ENCODE measurements at places on chromosomes 5 and 9.
A peak's percentile ranks its signal among the peaks of the same experiment; 100 is the strongest.

GRCh38 chr5:113266913-113267227 lies 167.9 kb downstream of the TSSK1B start:
- no peak for DNase-seq

DNA sequence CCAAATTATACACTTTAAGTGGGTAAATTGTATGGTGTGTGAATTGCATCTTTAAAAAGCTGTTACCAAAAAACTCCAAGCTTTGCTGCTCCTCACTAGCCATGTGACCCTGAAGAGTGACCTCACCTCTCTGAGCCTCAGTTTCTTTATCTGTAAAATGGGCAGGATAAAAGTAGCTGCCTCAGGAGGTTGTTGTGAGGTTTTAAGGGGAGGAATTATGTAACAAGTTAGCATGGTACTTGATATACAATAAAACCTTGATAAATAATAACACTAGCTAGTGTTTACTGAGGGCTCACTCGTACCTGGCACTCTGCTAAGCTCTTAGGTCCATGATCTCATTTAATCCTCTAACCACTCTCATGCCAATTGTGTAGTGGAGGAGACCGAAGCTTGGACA lies 19.0 kb upstream of the PHF19 start:
- DNase-seq, result no peak

GRCh38 chr9:95171001-95171400 lies 146.5 kb downstream of the FANCC start:
- DNase-seq, result no peak

DNA sequence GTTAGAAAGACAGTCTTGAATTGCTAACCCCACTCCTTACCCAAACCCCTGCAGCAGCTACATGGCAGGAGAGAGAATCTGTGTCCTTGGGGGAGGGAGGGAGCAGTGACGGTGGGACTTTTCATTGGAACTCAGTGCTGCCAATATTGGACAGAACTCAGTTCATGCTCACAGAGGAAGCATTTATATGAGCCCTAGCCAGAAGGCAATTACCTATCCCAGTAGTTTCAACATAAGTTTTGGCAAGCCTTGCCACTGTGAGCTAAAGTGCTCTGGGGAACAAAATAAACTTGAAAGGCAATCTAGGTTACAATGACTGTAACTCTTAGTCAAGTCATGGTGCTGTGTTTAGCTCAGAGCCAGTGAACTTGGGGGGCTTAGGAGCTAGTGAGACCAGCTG lies 1013.4 kb upstream of the COX7C start:
- DNase-seq, result no peak

DNA sequence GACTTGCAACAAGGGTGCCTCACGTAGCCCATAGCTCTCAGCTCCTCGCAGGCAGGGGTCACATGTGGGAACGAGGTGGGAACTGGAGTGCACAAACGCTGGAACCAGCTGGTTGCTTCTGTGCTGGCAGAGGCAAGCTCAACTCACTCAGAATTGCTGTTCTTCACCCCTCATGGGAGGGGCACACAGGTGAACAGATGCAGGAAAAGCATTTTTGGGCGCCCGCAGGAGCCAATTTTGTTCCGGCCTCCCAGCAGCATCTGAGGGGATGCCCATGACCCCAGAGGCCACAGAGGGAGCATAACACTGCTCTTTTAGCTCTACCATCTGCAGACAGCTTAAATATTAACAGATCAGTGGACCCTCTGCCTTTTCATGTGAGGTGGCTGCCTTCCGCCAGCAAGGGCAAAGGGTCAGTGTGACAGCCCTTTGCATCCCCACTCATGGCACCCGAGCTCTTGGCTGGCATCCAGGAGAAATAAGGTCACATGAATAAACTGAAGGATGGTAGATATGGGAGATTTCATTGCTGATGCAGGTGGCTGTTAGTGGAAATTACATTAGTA lies 196.2 kb downstream of the SLCO4C1 start:
- no peak for DNase-seq

- no peak for DNase-seq
Measured at GRCh38 chr5:16411741-16412455, 53.7 kb downstream of the ZNF622 start.

- no peak for DNase-seq
Measured at GRCh38 chr5:35618781-35619180, 1.1 kb downstream of the SPEF2 start.

GRCh38 chr5:139808481-139809330 lies 13.1 kb downstream of the PSD2 start:
- DNase-seq, result peak; percentile 88

DNA sequence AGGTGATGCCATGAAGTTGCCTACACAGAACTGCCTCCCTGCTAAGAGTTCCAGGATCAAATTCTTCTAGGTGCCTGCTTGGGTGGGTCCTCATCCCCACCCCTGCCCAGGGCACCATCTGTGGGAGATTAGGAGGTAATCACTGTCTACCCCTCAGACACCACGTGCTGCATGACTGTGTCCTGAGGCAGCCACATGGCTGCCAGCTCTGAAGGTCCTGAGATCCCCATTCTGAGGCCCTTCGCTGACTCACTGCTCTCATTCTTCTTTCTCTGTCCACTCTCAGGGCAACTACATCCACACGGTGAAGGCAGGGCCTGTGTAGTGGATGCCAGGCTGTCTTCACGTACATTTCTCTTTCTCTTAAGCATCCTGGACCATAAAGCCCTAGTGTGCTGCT lies 222.9 kb upstream of the ANKRD55 start:
- DNase-seq, result no peak

DNA sequence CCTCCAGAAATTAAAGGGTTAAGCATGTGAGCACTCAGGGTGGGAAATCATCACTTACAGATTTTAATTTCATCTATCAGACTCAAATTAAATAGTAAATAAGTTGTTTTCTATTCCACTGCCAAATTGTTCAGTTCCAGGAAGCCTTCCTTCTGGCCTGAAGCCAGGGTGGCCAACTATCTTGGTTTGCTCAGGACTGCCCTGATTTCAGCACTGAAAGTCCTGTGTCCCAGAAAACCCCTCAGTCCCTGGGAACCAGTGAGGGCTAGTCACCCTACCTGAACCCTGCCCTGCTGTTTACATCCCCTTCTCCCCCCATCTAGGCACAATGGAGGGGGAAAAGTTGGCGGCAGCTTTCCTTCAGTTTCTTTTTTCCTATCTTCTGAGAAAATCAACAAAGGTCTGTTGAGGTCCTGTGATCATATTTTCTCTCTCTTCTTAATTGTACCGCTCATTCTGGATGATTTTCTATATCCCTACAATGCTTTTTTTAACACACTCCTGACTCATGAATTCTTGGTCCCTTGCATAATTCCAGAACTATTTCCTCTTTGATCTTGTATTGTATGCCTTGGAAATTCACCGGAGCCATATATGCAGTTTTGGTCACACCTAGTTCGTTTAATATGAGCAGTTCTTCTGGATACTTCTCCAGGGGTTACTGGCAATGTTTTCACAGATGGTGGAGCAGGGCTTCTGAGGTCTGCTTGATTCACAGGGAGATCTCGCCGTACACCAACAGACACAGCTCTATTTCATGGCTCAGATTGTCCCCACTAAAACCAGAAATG lies 103.8 kb downstream of the MAP1B start:
- DNase-seq, result no peak

GRCh38 chr5:110963495-110963894 lies 108.0 kb upstream of the TSLP start:
- DNase-seq, result no peak

GRCh38 chr9:29069376-29069775 lies 1496.1 kb upstream of the C9orf72 start:
- DNase-seq, result no peak

All from H1 (cell line).